ENCODE measurements at places on chromosomes 7 and 10.

DNA sequence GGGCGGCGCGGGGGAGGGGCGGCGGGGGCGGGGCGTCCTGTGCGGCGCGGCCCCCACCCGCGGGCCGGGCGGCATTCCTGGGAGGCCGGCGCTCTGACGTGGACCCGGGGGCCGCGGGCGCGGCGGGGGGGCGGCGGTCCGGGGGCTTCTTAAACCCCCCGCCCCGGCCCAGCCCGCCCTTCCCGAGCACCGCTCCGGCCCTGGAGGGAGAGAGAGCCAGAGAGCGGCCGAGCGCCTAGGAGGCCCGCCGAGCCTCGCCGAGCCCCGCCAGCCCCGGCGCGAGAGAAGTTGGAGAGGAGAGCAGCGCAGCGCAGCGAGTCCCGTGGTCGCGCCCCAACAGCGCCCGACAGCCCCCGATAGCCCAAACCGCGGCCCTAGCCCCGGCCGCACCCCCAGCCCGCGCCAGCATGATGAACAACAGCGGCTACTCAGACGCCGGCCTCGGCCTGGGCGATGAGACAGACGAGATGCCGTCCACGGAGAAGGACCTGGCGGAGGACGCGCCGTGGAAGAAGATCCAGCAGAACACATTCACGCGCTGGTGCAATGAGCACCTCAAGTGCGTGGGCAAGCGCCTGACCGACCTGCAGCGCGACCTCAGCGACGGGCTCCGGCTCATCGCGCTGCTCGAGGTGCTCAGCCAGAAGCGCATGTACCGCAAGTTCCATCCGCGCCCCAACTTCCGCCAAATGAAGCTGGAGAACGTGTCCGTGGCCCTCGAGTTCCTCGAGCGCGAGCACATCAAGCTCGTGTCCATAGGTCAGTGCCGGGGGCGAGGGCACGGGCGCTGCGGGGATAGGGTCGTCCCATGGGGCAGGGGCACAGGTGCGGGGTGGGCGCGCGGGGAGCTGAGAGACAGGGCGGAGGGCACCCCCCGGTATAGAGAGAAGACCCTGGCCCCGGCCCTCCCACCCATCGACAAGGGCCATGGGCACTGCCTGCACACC, at the start of gene FLNC:
TSS of gene FLNC (plus strand) at position 176 of the 947 bp plus-strand sequence. CDS start at position 408, 232 bp downstream.
- no peak for DNase-seq

- DNase-seq: no peak
Measured at GRCh38 chr7:31663072-31663471, 23.9 kb upstream of the PPP1R17 start.

DNA sequence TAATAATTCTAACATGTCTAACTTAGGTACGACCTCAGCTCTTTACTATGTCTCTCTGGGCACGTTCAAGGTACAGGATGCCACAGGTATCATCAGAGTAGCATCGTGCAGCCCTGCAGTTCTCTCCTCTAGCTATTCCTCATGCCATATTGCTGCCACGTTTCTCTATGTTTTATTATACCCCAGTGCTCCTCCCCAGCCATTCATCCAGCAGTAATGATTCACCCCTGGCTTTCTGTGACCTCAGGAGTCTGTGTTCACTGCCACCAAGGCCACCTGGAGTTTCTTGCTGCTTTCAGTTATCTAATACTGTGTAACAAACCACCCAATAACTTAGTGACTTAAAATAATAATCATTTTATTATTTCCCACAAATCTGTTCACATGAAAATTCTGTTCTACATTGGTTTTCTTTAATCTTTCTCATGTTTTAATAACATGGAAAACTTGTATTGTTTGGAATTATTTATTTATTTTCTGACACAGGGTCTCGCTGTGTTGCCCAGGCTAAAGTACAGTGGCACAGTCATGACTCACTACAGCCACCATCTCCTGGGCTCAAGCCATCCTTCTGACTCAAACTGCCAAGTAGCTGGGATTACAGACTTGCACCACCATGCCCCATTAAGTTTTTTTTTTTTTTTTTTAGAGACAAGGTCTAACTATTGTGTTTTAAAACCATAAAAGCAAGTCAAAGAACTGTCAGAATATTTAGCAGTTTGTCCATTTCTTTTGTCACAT, 21.8 kb downstream of the REEP3 start:
- DNase-seq: no peak

- peak; percentile 34 for DNase-seq
Measured at GRCh38 chr10:89029785-89030437, 39.3 kb downstream of the FAS start.

- DNase-seq: no peak
Measured at GRCh38 chr7:96183163-96183670, 138.7 kb downstream of the SLC25A13 start.

DNA sequence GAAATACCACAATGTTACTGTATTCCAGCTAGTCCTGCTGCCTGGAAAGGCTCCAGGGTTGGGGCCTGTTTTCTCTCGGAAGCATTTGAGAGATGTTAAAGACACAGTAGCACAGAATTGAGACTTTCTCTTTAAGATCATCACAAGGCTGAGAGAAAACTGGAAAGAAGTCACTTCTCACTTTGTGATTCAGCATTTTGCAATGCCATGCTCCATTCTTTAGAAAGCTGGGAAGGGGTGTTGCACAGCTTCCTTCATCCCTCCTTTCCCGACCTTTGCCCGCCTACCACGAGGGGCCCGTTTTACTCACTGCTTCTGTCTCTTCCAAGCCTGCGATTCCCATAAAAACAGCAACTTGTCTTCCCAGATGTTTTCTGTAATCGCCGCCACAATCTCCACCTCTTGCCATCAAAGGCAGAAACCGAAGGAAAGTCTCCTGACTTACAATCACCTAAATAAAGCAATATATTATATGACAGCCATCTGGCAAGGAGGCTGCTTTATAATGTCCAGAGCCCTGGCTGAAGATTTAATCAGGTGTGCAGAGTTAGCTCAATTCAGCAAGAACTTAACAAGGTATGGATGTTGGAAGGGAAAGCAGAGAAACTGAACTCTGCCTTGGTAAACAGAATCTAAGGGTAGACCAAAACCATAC, 18.9 kb downstream of the NOD1 start:
- no peak for DNase-seq

DNA sequence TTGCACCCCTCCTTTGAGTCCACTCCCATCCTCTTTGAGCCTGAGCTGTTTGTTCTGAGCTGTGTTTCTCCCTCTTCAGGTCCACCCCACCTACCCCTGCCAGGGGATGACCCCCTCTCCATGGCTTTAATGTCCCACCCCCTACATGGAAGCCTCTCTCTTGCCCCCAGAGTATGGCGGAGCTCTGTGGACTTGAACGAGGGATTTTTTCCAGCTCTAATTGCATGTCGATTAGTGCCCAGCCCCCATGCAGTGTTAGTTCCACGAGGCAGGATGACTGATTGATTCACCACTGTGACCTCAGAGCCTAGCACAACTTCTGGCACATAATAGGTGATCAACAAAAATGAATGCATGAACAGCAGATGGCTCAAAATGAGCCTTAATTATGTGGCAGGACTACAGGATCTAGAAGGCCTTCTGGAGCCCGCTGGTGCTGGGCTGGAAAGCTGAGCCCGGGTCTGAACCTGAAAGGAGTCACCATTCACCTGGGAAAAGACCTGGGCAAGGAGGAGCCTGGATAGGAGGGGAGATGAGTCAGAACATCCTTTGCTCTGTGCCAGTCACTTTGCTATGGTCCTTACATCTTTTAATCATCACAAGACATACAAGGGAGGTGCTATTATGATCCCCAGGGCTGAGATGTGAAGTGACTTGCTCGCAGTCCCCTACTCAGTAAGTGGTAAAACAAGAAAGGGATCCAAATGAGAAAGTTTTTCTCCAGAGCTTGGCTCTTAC, 17.1 kb upstream of the SLC18A2 start:
- DNase-seq: no peak

- no peak for DNase-seq
Measured at GRCh38 chr7:121744877-121745276, 128.1 kb upstream of the PTPRZ1 start.

- no peak for DNase-seq
Measured at GRCh38 chr7:128112018-128112780, 81.0 kb upstream of the LRRC4 start.

- DNase-seq: no peak
Measured at GRCh38 chr10:45454859-45455258, 80.8 kb downstream of the ALOX5 start.

- DNase-seq: no peak
Measured at GRCh38 chr7:89002981-89003956, 207.7 kb upstream of the TEX47 start.

DNA sequence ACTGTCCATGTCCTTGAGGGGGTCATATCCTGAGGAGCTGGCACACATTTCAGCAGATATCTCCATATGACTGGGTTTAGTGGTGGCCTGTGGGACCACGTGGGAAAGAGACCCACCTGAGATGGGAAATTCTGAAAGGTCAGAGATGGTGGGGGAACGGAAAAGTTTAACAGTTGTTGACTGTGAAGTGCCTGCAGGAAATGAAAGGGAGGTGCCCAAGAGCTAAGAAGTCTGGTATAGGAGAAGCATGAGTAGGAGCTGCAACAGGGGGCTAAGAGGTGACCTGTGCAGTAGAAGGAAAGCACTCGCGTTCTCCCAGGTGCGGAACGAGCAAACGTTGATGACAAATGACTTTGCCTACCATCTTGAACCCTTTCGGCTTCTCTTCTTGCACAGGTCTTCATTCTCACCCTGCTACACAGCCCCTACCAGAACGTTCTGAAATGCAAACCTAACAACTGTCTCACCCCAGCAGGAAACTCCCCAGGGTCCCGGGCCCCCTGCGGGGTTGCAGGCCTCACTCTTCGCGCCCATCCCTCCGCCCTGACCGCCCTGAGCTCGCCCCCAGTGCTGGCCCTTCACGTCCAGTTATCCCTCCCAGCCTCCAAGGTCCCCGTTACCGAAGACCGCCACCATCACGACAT, 9.8 kb upstream of the FXYD4 start:
- DNase-seq: no peak

DNA sequence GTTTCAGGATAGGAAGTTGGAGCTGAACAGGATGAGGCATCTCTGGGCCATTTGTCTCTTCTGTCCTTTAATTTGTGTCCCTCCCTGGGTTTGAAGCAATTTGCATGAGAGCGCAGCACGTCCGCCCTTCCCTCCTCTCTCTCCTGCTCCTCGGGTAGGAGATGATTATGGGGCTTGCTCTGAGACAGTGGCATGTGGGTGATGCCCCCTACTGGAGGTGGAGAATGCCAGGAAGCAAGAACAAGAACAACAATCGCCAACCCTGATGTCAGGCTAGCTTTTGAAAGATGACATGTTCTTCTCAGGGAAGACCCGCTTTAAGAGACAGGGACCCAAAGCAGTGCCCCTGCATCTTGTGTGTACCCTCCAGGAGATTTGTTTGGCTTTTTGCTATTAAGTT, 63.9 kb upstream of the LOXL4 start:
- no peak for DNase-seq

- DNase-seq: no peak
Measured at GRCh38 chr7:156635529-156636385, 4.8 kb upstream of the RNF32 start.

DNA sequence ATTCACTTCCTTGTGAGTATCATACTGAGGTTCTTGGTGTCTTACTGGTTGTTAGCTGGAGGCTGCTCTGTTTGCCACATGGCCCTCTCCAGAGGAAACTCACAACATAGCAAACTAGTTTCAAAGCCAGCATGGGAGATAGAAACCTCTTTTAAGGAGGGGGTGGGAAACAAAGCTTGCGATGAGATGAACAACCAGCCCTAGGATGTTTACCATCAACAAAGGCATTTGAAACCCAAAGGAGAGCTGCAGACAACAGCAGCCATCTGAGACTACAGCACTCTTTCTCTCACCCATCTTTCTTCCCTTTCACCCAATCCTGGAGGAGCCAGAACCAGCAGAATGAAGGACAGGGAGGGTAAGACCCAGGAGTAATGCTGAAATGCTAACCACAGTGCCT, 182.1 kb downstream of the NEBL start:
- no peak for DNase-seq

- no peak for DNase-seq
Measured at GRCh38 chr7:140155428-140155827, 21.4 kb downstream of the KDM7A start.

DNA sequence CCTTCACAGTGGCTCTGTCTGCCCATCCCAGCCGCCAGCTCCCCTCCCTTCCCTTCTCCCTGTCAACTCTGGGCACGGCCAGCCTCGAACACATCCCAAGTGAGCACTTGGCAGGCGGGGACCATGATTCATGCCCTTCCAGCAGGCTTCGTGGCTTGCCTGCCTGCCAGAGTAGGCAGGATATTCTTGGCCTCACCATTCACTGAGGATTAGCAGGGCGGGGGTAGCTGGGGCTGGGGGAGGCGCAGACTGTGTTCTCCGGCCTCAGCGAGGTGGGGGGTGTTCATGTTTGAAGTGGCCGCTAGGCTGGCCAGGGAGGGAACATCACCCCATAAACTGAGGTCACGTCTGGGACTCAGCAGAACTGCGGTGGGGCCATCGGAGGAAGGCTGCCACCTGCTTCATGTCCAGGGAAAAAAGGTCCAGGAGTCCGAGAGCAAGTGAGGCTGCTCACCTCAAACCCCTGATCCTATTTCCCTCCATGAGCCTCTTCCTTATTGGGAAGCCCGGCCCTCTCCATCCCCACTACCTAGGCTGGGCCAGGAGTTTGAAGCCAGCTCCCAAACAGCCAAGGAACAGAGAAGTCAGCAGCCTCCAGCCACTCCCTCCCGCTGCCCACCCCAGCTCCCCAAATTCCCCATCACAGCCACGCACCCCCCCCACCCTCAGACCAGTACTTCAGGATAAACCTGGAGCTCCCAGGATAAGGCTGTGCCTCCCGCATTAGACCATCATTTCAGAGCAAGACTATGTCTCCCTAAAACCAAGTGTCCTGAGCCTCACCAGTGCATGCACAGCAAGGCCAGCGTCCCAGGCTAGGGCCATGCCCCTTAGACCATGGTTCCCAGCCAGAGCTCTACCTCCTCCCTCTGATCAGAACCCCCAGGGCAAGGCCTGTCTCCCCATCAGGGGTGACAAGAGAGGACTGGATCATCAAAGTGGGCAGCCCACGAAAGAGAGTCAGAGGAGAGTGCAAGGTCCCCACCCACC, 42.8 kb upstream of the RABGEF1 start:
- DNase-seq: no peak

DNA sequence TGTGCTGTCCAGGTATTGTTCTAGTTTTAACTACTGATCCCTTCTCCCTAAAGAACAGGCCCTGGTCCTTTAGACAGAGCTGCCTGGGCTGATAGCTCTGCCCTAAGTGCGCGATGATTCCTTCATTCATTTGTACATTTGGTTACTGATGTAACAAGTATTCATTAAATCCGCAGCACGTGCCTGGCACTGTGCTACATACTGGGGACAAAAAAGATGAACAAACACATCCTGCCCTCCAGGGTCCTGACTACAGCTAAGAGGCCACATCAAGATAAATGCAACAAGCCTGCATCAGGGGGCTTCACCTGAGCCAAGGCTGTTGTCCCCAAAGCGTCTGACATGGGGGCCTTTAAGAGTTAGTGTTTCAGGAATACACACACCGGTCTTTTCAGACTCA, 99.0 kb upstream of the PODXL start:
- DNase-seq: no peak
